ENCODE measurements at places on chromosomes 1 and 21.

- peak; percentile 58 for DNase-seq
These were observed 6.6 kb upstream of the NTPCR start for GRCh38 chr1:232943679-232944252.

GRCh38 chr1:63601463-63601862 lies 8.3 kb downstream of the PGM1 start:
- DNase-seq = no peak

- DNase-seq = no peak
These were observed 55.0 kb downstream of the HUNK start for GRCh38 chr21:31927689-31928353.

- no peak for DNase-seq
These were observed 205.0 kb downstream of the HIVEP3 start for GRCh38 chr1:41713557-41714327.

DNA sequence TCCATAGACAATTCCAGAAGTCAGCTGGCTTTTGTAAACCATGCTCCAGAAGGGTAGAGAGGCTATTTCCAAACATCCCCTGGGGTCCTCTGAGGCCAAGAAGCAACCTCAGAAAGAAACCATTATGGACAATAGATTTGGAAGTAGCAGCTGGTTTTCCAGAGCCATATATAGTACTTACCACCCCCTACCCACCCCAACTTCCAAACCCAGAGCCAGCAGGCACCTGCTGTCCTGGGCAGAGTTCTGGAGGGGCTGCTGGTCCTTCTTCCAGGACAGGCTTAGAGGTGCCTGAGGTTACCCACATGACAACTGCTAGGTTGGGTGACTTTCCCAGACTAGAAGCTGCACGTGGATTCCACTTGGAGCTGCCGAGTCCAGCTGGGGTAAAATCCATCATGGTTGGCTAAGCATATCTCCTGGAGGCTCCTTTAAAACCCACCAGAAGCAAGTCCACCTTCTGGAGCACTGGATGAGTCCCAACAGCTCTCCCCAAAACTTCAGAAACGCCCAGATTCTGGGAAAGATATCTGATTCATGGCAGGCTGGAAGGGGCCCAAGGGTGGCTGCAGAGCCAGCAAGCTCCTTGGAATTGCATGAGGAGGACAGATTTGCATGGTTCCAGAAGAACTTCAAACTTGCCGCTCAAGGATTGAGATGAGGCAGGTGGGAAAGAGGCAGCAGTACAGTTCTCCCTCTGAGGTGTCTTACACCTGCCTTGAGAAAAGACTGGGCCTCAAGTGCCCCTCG lies 5.8 kb downstream of the MYCL start:
- DNase-seq = no peak

DNA sequence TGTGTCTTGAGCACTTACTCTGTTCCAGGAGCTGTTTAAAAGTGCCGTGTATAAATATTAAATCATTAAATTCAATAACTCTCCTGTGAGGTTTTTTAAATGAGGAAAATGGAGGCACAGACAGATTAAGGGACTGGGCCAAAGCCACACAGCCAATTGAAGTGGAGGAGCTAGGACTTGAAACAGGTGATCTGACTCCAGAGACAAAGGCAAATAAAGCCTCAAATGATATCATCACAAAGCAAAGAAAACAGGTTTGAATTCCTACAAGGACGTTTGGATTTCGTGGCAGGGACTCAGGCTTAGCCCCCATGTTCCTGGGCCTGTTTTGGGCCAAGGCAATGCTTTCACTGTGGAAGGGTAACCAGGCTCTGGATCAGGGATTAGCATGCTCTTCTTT lies 45.2 kb upstream of the DMBX1 start:
- DNase-seq = no peak

- no peak for DNase-seq
These were observed 7.8 kb upstream of the SRRM1 start for GRCh38 chr1:24635195-24635843.

GRCh38 chr1:177021687-177022086 lies 142.8 kb downstream of the ASTN1 start:
- DNase-seq = no peak

- no peak for DNase-seq
These were observed 19.8 kb upstream of the CLSTN1 start for GRCh38 chr1:9843576-9843945.

DNA sequence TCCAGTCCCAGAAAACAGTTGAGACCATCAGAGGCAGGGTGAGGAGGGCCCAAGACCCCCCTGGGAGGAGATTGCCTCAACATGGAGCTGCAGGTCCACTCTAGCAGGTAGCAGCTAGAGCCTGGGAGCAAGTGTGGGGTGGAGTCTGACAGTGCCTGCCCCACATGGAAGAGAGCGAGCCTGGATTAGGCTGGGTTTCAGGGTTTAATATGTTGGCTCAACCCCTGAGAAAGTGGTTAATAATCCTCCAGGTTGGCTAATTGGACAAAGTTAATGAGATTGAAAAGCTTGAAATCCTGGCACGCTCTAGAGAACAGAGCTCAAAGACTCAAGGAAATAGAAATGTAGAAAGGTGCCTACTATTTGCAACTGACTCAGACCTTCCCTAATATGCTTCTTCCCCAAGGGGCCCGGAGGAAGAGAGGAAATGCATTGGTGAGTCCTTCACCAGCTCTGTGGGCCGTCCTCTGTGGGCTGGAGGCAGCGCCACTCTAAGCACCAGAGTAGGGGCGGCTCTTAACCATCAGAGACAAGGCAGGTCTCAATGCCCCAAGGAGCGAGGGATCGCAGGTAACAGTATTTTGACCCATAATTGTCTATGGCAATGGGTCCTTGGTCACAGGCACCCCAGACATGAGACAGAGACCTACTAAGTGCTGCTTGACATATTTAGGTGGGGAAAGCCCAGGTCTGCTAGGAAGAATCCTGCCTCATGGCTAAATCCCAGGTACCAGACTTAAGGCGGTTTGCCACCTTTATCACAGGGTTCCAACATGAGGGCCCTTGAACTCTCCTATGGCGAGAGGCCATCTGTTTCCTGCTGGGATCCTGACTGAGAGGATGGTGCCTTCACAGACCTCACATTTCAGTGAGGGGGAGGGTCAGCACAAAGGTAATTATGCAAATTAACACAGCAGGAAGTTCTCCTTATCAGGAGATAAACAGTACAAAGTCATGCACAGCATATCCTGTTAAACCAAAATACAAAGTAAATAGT lies 33.8 kb downstream of the RSPH1 start:
- DNase-seq = no peak
